NCI-H82 (cell line): ENCODE measurements at places on chromosomes 12 and 14.

DNA sequence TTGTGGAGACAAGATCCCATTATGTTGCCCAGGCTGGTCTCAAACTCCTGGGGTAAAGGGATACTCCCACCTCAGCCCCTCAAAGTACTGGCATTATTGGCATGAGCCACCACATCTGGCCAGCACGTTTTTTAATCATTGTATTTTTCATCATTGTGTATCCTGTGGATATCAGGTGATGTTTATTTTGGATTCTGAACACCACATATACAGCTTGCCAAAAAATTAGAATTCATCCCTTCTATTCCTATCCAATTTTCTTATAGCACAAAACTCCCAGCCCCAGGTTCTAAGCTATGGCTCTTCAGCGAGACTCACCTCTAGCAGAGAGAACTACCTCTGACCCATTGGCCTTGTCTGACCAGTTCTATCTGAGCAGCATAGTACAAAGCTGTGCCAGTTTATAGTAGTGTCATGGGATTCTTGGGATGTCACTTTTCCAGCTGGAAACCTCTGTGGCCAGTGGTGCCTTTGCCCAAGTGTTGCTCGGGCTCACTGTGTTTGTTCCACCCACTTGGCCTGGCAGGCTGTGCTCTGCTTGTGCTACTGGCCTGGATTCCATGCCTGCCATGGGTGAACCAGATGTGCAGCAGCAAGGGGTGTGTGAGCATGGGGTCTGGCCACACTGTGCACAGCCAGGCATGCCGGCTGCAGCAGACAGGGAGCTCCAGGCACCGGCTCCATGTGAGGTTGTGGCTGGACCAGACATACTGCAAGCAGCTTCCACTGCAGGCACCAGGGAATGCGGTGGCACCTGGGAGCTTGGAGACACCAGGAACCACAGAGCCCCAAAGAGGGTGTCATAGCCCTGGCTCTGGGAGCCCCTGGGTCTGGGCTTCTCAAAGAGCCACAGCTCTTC, 37.2 kb downstream of the TIMELESS start:
- DNase-seq, result no peak

DNA sequence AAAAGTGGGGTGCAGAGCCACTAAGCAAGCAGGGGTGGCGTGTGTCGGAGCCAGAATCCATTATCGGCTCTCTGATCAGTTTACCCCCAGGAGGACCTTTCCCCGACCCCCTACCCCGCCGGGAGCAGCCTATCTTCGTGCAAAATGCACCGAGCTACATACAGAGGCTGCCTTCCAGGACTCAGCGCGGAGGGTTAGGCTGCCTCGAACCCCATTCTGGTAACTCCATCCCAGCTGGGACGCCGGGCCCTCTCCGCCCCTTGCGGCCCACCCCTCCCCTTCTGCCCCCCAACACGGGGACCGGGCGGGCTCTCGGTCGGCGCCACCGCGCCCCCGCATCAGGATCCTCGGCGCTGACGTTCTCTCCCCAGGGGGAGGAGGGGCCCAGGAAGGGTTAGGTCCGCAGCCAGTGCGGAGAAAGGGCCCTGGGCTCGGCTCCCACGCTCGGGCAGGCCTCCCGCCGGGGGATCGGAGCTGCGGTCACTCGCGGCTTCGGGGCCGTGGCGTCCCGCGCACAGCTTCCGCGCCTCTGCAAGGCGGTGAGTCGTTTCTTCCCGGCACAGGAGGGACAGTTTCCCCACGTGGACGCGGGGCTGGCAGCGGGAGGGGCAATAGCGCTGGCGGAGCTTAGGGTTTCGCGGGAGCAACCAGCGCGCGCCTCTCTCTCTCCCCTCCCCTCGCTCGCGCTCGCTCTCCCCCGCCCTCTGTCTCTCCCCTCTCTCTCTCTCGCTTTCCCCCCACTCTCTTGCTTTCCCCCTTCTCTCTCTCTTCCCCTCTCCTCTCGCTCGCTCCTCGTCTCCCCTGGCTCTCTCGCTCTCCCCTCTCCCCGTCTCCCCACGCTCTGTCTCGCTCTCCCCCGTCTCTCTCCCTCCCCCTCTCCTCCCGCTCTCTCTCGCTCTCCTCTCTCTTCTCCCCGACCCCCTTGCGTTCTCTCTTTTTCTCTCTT, 12.5 kb upstream of the MAP3K9 start:
- peak; percentile 79 for DNase-seq

DNA sequence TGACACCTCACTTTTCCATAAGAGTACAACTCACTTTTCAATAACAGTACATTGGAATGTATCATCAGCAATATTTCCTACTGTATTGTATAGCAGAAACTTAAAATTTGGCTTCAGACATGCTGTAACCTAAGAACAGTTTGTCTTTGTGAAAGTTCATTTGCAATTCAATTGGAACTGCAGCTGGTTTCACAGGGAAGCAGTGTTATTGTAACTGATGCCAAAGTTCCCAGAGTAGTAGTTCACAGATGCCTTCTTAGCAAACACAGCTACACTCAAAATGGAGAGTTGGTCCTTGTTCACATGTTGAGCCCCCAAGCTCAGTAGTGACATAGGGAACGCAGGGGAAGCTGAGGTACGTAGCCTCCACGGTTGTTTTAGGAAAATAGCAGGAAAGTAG, 23.3 kb downstream of the PPP1R36 start:
- no peak for DNase-seq

DNA sequence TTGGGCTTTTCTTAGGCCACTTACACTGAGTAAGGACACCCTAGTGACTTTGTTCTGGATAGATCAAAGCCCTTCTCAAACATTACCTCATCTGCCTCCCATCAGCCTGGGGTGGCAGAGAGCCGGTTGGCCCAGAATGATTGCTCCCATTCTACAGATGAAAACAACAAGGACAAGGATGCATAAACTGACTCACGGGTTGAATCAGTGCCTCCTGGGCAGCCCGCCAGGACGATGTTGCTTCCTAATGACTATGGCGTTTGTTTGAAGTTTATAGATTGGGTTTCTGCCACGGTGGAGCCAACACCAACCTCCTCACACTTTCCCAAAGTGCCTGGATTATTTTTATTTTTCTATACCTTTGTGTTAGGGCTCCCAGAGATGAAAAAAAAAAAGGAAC, 3.6 kb upstream of the VRK1 start:
- no peak for DNase-seq

DNA sequence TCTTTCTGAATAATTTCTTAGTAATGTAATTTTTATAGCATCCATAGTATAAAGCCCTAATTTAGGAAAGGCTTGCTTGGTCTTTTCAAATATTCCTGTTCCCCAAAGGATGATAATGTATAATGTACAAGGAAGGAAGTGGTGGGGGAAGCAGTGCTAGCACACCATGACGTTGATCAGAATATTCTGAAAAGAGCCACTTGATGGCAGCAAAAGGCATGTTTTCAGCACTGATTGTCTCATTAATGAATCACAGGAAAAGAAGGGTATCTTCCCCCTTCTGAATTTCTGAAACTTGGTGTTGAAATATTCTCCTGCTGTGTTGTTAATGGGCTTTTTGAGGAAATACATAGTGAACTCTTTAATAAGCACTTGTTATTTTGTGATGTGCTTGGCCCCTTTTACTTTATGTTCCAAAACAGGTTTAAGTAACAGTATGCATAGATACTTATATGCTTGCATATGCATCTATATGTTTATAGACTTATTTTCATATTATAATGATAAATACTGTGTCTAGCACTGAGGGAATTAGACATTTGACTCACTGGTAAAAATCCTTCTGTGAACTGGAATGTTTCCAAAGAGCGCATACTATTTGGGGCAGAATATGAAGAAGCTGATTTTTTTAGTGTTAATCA, 122.0 kb downstream of the TMEM117 start:
- peak; percentile 78 for DNase-seq

DNA sequence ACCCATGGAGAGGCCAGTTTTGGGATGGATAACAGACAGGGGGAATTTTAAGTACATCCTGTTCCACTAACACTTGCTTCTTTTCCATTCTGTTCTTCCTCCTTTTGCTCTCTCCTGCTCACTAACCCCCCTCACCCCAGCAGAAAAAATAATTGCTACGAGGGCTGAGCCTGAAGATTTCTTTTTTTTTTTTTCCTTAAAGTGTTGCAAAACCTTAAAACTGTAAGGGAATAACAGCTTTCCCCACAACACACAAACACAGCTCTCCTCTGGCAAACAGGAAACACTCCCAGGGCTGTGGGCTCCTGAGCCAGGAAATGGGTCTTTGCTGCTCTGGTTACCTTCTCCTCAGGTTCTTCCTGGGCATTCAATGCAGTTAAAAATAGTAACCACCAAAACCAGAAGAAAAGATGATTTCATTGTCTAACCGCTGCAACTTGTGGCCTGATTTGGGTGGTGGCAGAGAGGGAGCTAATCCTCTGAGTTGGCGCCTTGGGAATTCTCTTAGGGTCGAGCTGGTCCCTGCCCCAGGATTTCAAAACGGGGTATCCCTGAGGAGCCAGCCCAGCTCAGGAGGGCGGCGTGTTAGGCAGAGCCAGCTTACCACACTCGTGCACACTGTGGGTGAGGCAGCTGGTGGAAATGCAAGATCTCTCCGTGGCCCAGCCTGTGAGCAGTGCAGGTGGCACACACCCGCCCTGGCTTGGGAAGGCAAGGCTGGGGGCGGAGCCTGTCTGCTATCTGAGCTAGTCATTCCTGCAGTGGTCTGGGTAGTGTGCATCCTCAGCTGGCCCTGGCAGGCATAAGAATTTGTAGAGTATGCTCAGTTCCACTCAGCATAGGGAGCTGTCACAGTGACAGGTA, 17.1 kb upstream of the EMP1 start:
- DNase-seq, result peak; percentile 79

DNA sequence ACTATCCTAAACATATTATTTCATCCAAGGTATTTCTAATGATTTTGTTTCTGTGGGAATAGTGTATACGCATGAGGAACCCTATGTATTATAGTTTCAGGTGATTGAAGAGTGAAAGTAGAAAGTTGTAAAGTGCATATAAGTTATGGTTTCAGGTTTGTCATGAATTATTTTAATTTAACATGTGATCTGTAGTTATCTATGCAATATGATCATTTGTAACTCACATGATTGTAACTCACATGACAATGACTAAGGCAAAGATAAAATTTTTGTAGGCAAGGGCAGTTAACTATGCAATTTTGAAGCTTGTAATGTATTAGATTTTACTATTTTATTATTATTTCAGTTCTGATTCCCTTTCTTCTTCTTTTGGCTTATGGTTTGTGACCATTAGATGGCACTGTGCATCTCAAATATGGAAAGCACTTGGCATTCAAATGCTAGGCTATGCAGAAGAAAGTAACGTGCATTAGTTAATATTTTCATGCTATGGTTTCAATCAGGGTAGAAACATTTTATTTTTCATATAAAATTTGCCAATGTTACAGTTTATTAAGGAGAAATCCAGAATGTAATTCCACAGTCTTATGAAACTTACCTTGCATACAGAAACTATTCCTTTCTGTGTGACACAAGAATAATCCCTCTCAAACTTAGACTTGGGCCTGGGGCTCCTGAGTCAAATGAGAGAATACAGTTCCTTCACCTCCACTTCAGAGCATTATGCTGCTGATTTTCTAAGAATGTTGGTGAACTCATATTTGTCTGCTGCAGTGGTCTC, 15.8 kb upstream of the TMEM30B start:
- DNase-seq, result peak; percentile 53

DNA sequence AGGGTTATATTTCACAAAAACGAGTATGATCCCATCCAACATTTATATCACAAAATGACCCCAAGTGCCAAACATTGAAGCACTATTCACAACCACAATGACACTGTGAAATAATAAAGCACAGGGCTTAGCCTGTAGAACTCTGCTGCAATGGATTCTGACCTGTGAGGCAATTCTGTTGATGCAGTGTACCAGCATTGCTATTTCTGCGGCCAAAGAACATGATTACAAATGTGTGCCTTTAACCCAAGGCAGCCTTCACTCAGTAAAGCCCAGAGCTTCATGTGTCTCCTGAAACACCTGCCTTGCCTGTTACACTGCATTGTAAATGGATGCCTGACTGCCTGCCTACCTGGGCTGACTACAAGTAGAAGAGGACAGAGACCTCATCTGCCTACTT, 158.0 kb downstream of the PPM1H start:
- DNase-seq, result no peak

DNA sequence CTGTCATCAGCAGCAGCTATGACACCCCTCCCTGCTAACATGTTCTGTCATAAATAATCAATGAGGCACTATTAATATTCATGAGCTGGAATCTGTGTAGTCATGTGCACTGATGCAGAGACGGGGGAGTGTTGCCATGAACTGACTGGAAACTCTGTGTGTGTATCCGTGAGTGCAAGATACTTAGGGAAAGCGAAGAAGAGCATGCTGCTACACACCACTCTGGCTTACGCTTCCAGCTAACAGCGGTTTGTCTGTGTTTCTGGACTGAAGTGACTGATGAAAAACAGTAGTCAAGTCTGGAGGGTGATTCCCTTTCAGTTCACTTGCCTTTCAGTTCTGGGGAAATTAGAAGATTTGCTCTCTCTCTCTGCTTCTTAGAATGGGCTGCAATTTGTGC, 249.4 kb downstream of the PDZRN4 start:
- DNase-seq, result peak; percentile 41

- no peak for DNase-seq
Measured at GRCh38 chr14:80084196-80084595, 127.1 kb downstream of the DIO2 start.

DNA sequence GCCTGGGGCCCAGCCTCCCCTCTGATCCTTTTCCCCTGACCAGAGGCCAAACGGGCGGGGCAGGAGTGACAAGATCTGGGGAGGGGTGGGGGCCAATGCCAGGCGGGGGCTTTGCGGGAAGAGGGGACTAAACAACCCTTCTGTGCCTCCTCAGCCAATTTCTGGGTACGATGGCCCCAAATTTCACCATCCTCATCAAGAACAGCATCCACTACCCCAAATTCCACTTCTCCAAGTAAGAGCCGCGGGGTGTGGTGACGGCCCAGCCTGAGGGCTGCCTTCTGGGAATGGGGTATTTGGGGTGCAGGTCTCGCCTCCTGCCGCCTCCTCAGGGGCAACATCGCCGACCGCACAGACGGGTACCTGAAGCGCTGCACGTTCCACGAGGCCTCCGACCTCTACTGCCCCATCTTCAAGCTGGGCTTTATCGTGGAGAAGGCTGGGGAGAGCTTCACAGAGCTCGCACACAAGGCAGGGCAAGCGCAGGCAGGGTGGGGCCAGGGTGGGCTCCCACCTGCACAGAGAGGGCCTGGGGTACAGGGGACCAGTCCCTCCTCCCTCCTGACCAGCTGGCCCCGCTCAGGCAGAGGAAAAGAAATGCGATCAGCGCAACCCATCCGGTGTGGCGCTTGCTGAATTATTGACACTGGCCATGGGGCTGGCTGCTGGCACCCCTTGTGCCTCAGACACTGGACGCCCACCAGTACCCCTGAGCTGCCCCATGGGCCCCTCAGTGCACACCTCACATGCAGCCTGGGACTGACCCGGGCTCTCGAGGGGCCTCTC, 1.7 kb downstream of the P2RX2 start:
- DNase-seq, result peak; percentile 38

GRCh38 chr12:47811072-47811396, 8.7 kb downstream of the HDAC7 start:
- DNase-seq, result no peak

DNA sequence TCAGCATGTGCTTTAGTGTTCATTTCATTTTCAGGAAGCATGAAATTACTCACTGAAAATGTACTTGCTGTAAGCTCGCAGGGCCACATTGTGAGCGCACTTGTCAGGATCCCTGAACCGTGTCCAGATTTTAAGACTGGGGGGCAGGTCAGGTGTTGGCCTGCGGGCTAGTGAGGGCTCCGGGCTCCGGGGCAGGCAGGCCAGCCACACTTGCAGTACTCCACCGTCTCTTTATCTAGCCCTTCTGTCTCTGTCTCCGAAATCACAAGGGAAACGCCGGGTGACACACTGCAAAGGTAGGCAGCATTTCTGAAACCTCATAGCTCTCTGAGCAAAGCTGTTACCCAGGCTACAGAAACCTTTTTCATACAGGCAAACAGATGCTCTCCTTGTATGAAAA, 98.7 kb downstream of the EML1 start:
- DNase-seq, result no peak

- no peak for DNase-seq
Measured at GRCh38 chr12:105352940-105353635, 22.6 kb downstream of the C12orf75 start.
